Glutamatergic neuron (in vitro differentiated cells): ENCODE measurements at places on chromosomes 7 and 10. TPM values are rescaled to one million over a fixed set of nuclear protein-coding genes. Genes with fewer than 3 reads are reported as not detected.

Gene GDF10
- total RNA-seq: not detected

Gene RPS24
- 691 TPM for total RNA-seq

Gene PKD2L1
- 0.44 TPM for total RNA-seq

Gene ADRB1
- total RNA-seq: not detected

Gene TMEM273
- 0.39 TPM for total RNA-seq

Gene SERPINE1
- not detected for total RNA-seq

Gene SLC18A3
- total RNA-seq: 21.5 TPM

DNA sequence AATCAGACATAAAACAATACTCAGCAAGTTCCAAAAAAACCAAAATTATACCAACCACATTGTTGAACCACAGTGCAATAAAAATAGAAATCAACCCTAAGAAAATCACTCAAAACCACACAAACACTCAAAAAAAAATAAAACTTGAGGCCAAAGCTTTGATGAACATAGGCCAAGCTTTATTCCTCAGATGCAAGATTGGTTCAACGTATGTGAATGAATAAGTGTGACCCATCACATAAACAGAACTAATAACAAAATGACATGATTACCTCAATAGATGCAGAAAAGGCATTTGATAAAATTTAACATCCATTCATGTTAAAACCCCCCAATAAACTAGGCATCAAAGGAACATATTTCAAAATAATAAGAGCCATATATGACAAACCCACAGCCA lies 506.1 kb upstream of the FZD8 start:
- DNase-seq: no peak

DNA sequence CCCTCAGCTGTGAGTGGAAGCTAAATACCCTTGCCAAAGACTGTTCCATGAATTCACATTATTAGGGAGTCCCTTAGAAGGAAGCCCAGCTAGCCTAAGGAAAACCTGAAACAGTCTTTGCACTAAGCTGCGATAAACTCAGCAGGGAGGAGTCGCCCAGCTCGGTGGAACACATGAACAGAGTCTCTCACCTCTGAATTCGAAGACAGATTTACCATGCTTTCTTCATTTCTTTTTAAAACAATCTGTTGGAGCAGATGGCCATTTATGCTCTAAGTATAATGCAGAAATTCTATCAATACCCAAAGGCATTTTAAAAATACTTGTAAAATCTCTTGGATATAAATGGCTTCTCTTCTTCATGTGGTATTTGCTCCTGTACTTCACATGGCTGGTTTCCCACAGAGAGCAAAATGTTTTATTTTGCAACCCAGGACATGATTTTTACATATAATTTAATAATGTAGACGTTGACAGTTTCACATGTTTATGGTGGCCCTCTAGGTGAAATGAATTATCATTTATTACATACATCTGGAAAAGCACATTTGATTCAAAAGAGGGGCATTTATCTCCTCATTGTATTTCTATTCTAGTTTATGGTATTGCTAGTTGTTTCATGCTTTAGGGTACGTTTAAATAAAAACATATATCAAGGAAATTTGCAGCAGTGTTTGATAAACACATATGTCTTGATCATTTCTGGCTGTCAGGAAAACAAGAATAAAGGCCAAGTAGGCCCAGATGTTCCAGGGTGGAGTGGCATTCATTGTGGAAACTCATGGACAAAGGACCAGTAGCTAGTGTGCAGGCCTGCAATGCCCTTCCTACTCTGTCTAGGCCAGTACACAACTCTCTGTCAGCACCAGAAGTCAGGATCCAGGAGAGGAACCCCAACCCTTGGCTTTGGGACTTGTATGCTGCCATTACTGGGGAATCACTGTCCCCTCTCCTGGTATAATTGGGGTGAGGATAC lies 52.2 kb downstream of the LRGUK start:
- DNase-seq: no peak

DNA sequence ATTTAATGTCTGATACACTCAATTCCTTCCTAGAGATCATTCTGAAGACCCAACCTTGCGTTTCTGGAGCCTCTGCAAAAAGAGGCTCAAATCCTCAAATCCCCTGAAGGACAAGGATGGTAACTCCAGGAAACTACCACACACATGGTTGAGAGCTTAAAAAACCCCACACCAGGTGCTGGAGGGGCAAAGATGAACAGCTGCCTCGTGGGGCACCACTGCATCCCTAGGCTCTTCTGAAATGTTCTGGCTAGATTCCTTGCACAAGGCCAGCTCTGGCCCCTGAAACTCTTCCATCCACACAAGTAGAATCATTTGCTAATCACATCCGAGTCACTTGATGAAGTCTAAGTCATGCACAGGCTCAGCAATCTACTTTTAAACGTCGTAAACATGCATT lies 286.6 kb downstream of the ELMO1 start:
- no peak for DNase-seq

GRCh38 chr10:31759124-31759798 lies 169.4 kb downstream of the ARHGAP12 start:
- DNase-seq: peak; percentile 52

DNA sequence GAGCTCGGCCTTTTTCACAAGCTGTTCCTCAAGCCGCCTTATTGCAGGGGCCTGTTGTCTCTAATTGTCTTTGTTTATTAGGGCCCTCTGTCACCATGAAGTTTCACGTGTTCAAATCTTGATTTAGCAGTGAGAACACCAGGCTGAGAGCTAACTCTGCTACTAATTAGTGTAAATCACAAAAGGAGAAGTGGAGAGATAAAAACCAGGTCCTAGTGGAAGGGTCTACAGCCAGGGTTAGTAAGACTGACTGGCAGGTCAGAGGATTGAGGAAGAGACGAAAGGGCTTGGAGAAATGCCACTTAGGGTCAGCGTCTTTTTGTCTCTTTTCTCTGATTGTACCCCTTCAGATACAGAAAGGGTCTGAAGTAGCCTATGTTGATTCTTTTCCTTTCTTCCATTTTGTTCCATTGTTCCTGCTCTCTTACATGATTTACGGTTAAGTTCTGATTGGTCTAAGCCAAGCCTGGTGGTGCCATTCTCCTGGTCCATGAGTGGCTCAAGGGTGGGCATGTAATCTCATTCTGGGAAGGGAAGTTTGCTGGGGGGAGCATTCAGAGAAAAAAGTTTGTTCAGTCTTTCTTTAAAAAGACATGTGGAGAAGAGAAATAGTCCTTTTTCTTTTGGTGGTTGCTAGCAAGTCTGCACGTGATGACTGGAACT lies 21.3 kb downstream of the SSMEM1 start:
- no peak for DNase-seq

DNA sequence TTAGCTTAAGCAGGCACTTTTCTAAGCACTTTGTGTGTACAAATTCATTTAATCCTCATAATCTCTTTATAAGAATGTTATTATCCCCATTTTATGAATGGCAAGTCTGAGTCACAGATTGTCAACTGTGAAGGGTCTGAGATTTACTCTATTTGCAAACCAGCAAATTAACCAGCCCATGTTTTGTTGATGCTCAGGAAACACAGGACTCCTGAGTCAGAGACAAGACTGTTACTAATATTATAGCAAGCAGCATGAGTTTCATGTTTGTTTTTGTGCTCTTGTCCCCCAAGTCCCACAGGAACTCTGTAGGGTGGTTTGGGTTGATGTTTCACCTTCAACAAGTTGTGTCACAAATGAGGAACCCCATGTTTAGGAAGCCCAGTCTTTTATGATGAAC lies 182.0 kb upstream of the PPP1R3A start:
- no peak for DNase-seq

DNA sequence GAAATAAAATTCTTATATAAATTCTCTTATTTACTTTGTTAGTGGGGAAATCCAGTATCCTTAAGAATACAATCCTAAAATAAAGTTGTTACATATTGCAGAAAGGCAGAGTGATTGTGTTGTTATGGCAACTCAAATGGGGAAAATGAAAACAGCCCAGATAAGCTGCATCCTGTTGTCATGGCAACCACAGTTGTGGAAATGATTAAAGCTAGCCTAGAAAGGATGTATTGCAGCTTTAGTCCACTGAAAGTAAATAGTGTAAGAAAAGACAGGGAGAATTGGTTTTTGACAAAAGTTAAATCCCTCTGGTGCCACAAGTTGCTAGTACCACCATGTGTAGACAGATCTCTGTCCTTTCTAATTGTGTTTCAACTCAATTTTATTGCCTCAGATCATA lies 43.2 kb downstream of the BTRC start:
- DNase-seq: no peak

GRCh38 chr7:2109251-2109872 lies 123.4 kb downstream of the MAD1L1 start:
- no peak for DNase-seq

DNA sequence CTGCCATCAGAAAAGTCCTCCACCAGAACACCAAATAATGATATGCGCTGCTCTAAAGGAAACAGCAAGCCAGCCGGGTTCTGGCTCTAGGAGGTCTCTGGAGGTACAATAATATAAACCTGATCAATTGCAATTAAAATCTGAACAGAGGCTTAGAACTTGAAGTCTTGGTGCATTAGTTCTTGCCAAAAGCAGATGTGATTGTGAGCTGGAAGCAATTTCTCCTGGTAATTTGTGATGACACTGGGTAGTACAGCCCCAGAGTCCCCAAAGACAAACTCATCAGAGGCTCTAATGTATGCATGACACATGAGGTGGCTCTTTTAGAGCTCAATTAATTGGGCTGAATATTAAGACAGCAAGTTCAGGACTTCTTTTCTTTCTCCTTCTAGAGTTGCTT lies 3.3 kb downstream of the ETV1 start:
- DNase-seq: no peak

DNA sequence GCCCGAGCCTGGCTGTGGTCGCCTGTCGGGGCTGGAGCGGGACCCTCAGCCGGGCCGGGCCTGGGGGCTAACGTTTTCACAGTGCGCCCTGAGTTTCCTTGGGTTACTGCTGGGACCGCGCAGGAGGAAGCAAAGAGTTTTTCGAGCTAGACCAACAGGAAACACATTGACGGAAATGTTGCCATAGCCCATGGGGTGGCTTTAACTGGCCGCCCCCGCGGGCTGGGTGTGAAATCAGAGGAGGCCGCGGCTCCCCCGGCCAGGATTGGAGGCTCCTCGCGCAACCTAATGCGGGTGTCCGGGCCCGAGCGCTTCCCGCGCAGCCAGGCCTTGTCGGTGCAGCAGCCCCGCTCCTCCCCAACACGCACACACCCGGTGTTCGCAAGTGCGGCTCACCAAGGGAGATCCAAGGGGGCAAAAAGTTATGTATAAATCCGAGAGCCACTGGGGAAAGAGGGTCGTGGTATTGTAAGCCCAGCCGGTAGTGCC lies 1.9 kb downstream of the HHEX start:
- DNase-seq: peak; percentile 35

GRCh38 chr7:25134358-25135010 lies 9.4 kb upstream of the CYCS start:
- DNase-seq: no peak

DNA sequence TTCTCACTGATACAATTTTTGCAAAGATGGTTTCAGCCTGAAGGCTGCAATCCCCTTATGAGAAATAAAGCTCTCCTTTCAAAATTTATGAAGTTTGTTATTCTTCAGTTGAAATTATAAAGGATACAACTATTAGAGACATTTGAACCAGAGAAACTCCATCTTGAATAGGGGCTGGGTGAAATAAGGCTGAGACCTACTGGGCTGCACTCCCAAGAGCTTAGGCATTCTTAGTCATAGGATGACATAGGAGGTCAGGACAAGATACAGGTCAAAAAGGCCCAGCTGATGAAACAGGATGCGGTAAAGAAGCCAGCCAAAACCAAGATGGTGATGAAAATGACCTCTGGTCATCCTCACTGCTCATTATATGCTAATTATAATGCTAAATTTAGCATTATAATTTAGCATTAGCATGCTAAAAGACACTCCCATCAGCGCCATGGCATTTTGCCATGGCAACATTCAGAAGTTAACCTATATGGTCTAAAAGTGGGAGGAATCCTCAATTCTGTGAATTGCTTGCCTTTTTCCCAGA lies 22.4 kb upstream of the IFIT1B start:
- no peak for DNase-seq

DNA sequence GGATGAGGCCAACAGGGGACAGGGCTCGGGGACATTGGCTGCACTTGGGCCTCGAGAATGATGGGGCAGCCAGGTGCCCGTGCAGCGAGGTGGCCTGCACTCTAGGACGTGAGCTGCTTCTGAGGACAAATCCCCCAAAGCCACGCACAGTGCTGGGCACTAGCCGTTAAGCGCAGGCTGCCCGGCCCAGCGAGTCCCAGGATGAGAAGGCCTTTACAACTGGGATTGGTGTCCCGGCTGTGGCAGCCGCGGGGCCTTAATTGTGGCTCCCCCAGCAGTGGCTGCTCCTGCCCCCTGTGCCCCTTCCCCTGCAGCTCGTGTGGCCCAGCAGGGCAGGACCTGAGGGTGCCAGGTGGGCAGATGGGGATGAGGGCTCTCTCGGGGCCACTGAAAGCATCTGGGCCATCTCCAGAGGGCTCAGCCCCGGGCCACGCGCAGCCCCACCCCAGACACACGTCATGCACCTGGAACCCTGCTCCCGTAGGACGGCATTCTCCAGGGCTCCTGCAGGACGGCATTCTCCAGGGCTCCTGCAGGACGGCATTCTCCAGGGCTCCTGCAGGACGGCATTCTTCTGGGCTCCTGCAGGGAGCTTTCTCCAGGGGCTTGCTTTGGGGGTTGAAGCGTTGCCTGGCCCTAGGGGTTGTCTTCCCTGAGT lies 6.6 kb downstream of the PWWP2B start:
- no peak for DNase-seq

DNA sequence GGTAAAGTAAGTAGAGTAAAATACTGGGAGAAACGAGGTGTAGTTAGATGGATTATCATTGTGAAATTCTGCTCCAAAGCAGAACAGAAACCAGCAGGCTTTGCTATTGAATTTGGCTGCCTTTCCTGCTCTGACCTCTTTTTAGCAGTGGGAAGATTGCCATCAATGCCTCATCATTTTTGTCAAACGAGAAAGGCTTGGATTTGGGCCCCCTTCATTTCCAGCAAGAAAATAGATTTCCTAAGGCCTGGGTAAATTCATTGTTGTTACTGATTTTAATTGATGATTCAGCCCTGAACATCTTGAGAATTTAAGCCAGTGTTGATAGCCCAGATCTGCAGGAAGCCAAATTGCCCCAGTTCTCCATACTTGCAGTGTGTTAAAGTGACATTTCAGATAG lies 35.2 kb upstream of the ASAH2 start:
- DNase-seq: no peak

DNA sequence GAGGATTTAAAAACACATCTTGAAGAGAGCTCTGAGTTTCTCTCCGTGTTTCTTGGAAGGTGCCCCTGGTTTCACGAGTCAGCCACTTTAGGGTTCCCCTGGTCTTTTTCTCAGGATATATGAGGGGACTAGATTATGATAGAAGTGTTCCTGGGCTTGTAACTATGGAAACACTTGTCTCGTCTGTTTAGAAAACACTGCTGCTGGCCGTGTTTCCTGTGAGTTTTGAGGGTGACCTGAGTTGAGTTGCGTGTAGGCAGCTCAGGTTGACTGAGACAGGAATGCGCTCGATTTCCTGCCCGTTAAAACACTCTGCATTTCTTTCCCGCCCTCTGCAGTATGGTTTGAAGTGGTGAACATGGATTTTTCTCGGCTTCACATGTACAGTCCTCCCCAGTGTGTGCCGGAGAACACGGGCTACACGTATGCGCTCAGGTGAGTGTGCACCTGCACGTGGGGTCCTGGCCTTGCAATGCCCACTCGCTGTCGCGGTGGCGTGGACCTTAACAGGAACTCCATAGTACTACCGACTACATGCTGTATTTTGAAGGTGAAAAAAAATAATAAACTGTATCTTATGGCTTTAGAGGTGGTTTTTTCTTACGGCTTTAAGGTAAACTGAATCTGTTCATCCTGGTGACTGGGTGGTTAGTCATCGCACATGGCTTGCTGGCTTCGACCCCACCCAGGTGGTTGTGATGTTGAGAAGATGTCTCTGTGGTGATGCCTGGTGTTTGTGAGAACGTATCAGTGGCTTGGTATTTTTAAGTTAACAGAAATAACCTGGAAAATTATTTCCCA lies at the start of gene SUN1:
SUN1 (plus strand) TSS at position 310 of the 801 bp plus-strand sequence; CDS start at position 359, 49 bp downstream.
- no peak for DNase-seq
